ENCODE measurements at places on chromosomes 5 and 9. TPM values are rescaled to one million over a fixed set of nuclear protein-coding genes. Genes with fewer than 3 reads are reported as not detected.
A peak's percentile ranks its signal among the peaks of the same experiment; 100 is the strongest.

DNA sequence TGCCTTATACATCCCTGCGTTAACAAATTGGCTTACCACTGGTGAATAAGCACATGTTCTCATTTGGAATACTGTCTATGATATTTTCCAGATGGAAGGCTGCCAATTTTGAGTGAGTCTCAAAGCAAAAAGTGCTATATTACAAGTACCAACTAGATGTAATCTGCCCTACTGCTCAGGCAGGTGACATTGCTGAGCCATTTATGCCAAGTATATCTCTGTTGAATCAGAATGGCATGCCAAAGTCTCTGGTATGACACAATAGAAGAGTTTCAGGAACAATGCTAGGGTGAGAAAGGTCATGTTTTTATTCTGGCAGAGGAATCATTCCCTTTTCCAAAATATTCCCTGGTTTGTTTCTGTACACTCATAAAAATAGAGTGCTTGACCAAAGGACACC is 356.5 kb downstream of the CDH9 start:
- DNase-seq = no peak
- no peaks in the 10 kb centered on the region for H3K4me1 ChIP-seq
- no peaks in the 10 kb centered on the region for H3K36me3 ChIP-seq

Gene F12
- total RNA-seq = 7.1 TPM

Gene ACOT12
- not detected for total RNA-seq

Gene LCN2
- not detected for total RNA-seq

DNA sequence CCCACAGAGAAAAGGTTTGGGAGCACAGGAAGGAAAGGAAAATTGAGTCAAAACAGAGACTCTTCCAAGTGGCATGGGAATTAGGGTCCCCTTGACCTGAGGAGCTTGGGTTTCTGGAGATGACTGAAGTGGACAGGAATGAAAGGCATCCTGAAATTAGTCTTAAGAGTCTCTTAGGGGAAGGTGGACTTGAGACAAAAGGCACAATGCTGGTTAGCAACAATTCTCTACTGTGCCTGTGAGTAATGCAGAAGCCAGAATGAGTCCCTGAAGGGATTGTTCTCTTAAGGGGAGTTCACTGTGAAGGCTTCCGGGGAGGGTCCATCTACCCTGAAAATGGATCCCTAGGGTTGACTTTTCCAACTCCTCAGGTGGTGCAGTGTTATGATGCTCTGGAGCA is 58.4 kb upstream of the FOXE1 start:
- H3K27ac ChIP-seq = no peak overlapping the region
- no peaks in the 10 kb centered on the region for H3K36me3 ChIP-seq
- DNase-seq = no peak
- no peak overlapping the region for H3K4me3 ChIP-seq
- H3K27me3 ChIP-seq = no peaks in the 10 kb centered on the region

- H3K4me3 ChIP-seq = peak overlapping the region; percentile 86
- H3K27me3 ChIP-seq = no peaks in the 10 kb centered on the region
- H3K36me3 ChIP-seq = no peaks in the 10 kb centered on the region
- peaks cover 28% of the 10 kb centered on the region for H3K4me1 ChIP-seq
These were observed 1.4 kb downstream of the IQGAP2 start for GRCh38 chr5:76404223-76405211.

Gene ST8SIA4
- total RNA-seq = 29.4 TPM

DNA sequence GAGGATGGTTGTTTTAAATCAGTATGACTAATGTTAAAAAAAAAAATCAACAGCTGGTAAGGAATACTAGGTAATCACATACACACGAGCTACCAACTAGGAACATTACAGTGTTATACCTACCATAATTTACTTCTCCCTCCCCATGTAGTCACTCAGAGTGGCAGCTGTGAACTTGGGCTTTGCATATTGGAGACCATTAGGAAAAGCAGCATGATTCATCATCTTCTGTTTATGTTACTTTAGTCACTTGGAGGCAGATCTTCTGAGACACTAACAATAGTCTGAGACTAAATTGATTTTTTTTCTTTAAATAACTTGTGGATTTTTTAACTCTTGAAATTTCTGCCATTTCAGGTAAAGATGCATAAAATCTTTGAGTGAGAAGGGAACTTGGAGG is 141.5 kb upstream of the NR4A3 start:
- no peak overlapping the region for H3K4me3 ChIP-seq
- no peak overlapping the region for H3K27ac ChIP-seq
- no peaks in the 10 kb centered on the region for H3K4me1 ChIP-seq
- no peaks in the 10 kb centered on the region for H3K36me3 ChIP-seq
- H3K27me3 ChIP-seq = no peaks in the 10 kb centered on the region
- no peak for DNase-seq

DNA sequence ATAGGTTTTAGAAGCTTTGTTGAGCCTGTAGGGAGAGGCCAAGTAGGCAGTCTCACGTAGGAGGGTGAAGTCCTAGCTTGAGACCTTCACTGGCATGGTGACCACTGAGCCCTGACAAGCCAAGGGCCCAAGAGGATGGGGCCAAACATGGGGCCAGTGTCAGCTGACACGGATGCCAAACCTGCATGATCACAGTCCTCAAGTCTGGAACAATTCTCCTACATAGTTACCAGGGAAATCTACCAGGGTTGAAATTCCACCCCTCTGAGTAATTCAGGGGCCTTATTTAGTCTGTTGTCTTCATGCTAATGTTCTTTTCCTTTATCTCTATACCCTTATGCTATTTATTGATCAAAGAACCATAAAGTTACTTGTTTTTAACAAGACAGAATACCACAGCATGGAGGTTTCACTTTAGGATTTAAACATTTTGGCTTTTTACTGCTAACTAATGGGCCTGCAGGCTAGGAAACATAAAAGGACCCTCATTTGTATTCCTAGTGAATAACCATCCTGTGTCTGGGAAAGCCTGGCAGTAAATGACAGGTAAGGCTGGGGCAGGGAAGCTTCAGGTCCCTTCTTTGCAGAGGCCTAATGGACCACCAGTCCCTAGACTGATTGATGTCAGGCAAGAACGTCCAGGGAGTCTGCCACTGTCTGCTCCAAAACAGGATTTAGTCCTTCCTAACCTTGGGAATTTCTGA is 140.8 kb downstream of the FGF1 start:
- H3K4me1 ChIP-seq = no peaks in the 10 kb centered on the region
- no peaks in the 10 kb centered on the region for H3K36me3 ChIP-seq
- H3K27ac ChIP-seq = no peak overlapping the region
- peaks cover 1% of the 10 kb centered on the region for H3K27me3 ChIP-seq
- H3K4me3 ChIP-seq = no peak overlapping the region

- H3K36me3 ChIP-seq = no peaks in the 10 kb centered on the region
- DNase-seq = no peak
- no peaks in the 10 kb centered on the region for H3K4me1 ChIP-seq
- no peak overlapping the region for H3K4me3 ChIP-seq
- no peak overlapping the region for H3K27ac ChIP-seq
- H3K27me3 ChIP-seq = no peaks in the 10 kb centered on the region
These were observed 695.1 kb downstream of the TAF11L14 start for GRCh38 chr5:18329328-18329727.

Gene TMEM171
- not detected for total RNA-seq

Gene SURF1
- total RNA-seq = 27.9 TPM

DNA sequence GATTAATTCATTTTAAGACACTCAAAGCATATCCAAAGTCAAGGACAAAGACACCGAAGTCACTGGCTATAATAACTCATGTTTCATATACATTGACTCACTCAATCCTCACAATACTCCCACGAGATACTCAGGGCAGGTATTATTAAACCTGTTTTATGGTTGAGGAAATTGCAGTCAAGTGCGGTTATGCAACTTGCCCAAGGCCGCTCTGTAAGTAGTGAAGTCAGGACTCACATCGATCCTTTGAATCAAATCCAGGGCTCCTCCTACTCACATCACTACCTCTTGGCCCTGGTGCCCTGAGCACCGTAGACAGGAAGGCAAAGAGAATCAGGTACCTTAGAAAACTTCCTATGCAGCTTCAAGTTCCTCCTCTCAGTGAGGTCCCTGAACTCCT is 87.8 kb upstream of the APC start:
- H3K27me3 ChIP-seq = no peaks in the 10 kb centered on the region
- no peak overlapping the region for H3K27ac ChIP-seq
- no peaks in the 10 kb centered on the region for H3K4me1 ChIP-seq
- no peak overlapping the region for H3K4me3 ChIP-seq
- DNase-seq = no peak
- H3K36me3 ChIP-seq = no peaks in the 10 kb centered on the region

- no peak overlapping the region for H3K4me3 ChIP-seq
- no peaks in the 10 kb centered on the region for H3K36me3 ChIP-seq
- no peak for DNase-seq
- no peaks in the 10 kb centered on the region for H3K4me1 ChIP-seq
- H3K27me3 ChIP-seq = no peaks in the 10 kb centered on the region
- no peak overlapping the region for H3K27ac ChIP-seq
These were observed 319.1 kb downstream of the KIF4B start for GRCh38 chr5:155332618-155333017.

DNA sequence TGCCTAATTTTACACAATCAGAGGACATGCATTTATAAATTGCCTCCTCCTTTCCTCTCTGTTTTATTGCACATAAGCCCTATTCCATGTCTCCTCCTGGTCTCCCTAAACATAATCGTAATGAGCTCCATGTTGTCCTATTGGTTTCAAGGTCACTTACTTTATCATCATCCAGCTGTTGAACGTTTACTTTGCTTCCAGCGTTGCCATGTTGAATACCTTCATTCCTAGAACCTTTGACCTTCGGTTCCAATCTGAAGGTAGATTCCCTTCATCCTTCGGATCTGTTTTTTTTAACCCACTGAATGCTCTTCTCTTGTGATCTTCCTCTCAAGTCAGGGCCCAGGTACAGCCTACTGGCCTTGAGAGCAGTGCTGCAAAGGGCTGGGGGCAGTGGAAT is 84.3 kb downstream of the PJA2 start:
- H3K27ac ChIP-seq = no peak overlapping the region
- H3K4me3 ChIP-seq = no peak overlapping the region
- H3K36me3 ChIP-seq = no peaks in the 10 kb centered on the region
- H3K27me3 ChIP-seq = no peaks in the 10 kb centered on the region

Gene ORM1
- 4.4 TPM for total RNA-seq

- peak overlapping the region; percentile 89 for H3K27ac ChIP-seq
- no peaks in the 10 kb centered on the region for H3K27me3 ChIP-seq
- no peak overlapping the region for H3K4me3 ChIP-seq
- peak; percentile 84 for DNase-seq
- H3K4me1 ChIP-seq = peaks cover 51% of the 10 kb centered on the region
These were observed 65.8 kb downstream of the DOCK2 start for GRCh38 chr5:169702693-169703481.

DNA sequence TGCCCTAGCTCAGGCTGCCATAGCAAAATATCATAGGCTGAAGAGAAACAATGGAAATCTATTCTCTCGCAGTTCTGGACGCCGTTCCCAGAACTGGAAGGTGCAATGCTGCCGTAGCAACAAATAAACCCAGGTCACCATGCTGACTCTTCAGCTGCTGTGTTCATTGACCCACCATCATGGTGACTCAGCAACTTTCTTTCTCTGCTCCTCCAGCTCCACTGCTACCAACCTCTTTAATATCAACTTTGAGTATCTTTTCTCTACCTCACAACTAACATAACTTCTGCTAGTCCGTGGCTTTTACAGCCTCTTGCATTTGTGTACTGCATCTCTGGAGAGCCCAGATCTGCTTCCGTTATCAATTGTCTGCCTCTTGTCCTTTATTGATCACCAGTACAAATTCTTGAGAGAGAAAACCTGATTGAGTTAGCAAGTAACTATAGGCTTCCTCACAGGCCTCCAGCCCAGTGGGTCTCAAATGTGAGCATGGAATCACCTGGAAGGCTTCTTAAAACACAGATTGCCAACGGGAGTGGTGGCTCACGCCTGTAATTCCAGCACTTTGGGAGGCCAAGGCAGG is 47.3 kb upstream of the SLC30A5 start:
- no peak overlapping the region for H3K4me3 ChIP-seq
- H3K27me3 ChIP-seq = no peaks in the 10 kb centered on the region
- H3K4me1 ChIP-seq = no peaks in the 10 kb centered on the region

GRCh38 chr5:115396081-115396480 is 99.6 kb upstream of the CCDC112 start:
- H3K4me3 ChIP-seq = no peak overlapping the region
- no peak for DNase-seq
- no peaks in the 10 kb centered on the region for H3K36me3 ChIP-seq
- H3K27ac ChIP-seq = no peak overlapping the region
- no peaks in the 10 kb centered on the region for H3K27me3 ChIP-seq
- no peaks in the 10 kb centered on the region for H3K4me1 ChIP-seq

DNA sequence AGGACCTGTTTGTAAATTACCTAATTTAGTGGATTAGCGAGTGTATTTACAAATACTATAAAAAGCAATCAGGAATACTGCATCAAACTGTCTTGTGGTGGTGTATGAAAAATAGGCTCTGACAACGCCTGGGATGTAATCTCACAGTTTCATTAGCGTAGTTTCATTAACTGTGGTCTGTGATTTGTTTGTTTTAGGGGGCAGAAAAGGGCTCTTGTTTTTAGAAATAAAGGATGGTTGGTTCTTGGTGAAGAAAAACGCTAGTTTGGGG is 1.4 kb downstream of the SLC44A1 start:
- H3K27me3 ChIP-seq = no peaks in the 10 kb centered on the region
- H3K36me3 ChIP-seq = no peaks in the 10 kb centered on the region
- H3K27ac ChIP-seq = 0 out of 2 replicates have a peak overlapping the region, but pooled peaks have one; percentile 10
- H3K4me3 ChIP-seq = peak overlapping the region; percentile 87
- H3K4me1 ChIP-seq = peaks cover 11% of the 10 kb centered on the region

Gene LECT2
- not detected for total RNA-seq

DNA sequence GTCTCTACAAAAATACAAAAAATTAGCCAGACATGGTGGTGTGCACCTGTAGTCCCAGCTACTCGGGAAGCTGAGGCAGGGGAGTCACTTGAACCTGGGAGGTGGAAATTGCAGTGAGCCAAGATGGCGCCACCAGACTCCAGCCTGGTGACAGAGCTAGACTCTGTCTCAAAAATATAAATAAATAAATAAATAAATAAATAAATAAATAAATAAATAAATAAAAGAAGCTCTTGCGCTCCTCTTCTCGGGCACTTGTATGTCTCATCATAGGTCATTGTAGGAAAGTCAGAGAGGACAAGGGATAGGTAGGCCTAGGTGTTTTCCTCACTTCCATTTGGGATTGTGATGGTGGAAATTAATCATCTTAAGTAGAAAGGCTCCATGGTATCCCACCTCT is 252.8 kb downstream of the PIK3R1 start:
- H3K4me1 ChIP-seq = peaks cover 5% of the 10 kb centered on the region
- H3K36me3 ChIP-seq = no peaks in the 10 kb centered on the region
- H3K27me3 ChIP-seq = no peaks in the 10 kb centered on the region

DNA sequence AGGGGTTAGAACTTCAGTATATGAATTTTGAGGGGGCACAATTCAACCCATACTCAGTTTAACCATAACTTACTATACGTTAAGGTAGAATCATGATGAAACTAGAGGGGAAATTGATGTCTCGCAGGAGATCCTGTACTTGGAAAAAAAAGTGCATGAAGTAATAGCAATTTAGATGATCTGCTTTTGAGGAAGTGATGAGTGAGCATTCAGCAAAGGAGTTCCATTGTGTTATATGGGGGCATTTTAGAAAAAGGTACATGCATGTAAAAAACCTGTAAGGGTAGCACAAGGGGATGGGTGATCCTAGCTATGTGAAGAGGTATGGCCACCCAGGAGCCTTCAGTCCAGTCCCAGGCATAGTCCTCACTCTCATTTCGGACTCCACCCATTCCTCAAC is 14.8 kb upstream of the TMC1 start:
- H3K4me1 ChIP-seq = peaks cover 14% of the 10 kb centered on the region
- H3K27ac ChIP-seq = no peak overlapping the region
- DNase-seq = no peak
- H3K4me3 ChIP-seq = no peak overlapping the region
- H3K36me3 ChIP-seq = no peaks in the 10 kb centered on the region
